ENCODE measurements at places on chromosomes 5 and 9. TPM values are rescaled to one million over a fixed set of nuclear protein-coding genes. Genes with fewer than 3 reads are reported as not detected.

DPYSL3 gene
- 30.3 TPM for polyA plus RNA-seq

C5orf47 gene
- 0.18 TPM for polyA plus RNA-seq

IRX1 gene
- 36.5 TPM for polyA plus RNA-seq

CCDC180 gene
- 9.8 TPM for polyA plus RNA-seq

PNPLA7 gene
- 4.0 TPM for polyA plus RNA-seq

CCDC69 gene
- polyA plus RNA-seq: 5.1 TPM

KCNIP1 gene
- 9.9 TPM for polyA plus RNA-seq

AIF1L gene
- 395 TPM for polyA plus RNA-seq

NCS1 gene
- 27.7 TPM for polyA plus RNA-seq

ACTBL2 gene
- polyA plus RNA-seq: not detected

DNA sequence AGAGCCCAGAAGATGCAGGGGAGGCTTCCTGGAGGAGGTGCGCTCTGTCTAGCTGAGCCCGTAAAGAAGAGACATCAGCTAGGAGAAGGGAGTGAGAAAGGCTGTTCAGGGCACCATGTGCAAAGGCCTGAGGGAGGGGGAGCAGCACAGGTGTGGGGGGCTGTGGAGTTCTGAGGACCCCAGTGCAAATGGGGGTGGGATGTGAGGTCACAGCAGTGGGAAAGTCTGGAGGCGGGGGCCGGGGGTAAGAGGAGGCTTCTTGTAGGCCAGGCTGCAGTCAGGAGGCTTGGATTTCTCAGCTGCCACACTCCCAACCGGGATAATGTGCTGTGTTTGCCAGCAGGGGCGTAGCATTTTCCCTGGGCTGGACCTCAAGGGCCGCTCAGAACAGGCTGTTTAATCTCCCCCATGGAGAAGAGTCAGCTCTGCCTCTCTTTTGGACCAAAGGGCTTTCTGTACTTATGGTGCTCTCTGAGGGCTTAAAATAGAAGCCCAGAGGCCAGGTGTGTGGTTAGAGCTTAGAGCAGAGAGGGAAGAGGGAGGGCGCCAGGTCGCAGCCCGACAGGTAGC lies 5.7 kb downstream of the NEURL1B start:
- no peak for DNase-seq

GRCh38 chr9:135344523-135344901 lies 135.1 kb upstream of the PPP1R26 start:
- DNase-seq: no peak

- DNase-seq: no peak
Measured at GRCh38 chr9:16442622-16443021, 427.8 kb downstream of the BNC2 start.

- no peak for DNase-seq
Measured at GRCh38 chr9:132996526-132996925, 18.0 kb downstream of the GFI1B start.

DNA sequence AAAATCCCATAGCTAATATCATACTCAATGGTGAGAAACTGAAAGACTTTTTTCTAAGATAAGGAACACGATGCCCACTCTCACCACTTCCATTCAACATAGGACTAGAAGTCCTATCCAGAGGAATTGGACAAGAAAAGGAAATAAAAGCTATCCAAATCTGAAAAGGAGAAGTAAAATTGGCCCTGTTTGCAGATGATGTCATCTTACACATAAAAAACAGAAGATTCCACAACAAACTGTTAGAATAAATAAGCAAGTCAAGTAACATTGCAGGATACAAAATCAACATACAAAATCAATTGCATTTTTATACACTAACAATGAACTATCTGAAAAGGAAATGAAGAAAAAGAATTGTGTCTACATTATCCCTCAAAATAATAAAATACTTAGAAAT lies 308.0 kb downstream of the MCTP1 start:
- no peak for DNase-seq

DNA sequence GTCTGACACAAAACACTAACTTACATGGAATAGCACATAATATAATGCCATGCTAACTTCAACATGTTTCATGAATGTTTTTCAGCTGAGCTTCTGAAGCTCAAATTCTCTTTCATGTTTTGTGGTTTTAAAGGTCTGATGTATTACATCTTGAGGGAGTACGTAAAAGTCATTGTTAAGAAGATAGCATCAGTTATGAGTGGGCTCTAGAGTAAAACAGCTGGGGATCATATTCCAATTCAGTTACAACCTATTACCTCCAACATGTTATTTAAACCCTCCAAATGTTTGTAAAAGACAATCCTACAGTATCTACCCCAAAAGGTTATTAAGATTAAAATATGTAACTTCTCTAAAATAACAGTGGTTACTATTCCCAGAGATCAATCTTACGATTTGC lies 19.2 kb downstream of the CETN3 start:
- DNase-seq: no peak

- peak; percentile 54 for DNase-seq
Measured at GRCh38 chr9:3526997-3527940, 1.5 kb upstream of the RFX3 start.

GRCh38 chr5:137365126-137365865 lies 133.8 kb downstream of the SPOCK1 start:
- no peak for DNase-seq

GRCh38 chr5:36305571-36306326 lies 4.0 kb upstream of the RANBP3L start:
- DNase-seq: no peak

GRCh38 chr9:18665947-18666346 lies 192.0 kb downstream of the ADAMTSL1 start:
- DNase-seq: no peak

GRCh38 chr5:56829137-56829908 lies 14.0 kb downstream of the MAP3K1 start:
- no peak for DNase-seq

GRCh38 chr9:27194401-27195091 lies 85.5 kb downstream of the TEK start:
- DNase-seq: no peak

DNA sequence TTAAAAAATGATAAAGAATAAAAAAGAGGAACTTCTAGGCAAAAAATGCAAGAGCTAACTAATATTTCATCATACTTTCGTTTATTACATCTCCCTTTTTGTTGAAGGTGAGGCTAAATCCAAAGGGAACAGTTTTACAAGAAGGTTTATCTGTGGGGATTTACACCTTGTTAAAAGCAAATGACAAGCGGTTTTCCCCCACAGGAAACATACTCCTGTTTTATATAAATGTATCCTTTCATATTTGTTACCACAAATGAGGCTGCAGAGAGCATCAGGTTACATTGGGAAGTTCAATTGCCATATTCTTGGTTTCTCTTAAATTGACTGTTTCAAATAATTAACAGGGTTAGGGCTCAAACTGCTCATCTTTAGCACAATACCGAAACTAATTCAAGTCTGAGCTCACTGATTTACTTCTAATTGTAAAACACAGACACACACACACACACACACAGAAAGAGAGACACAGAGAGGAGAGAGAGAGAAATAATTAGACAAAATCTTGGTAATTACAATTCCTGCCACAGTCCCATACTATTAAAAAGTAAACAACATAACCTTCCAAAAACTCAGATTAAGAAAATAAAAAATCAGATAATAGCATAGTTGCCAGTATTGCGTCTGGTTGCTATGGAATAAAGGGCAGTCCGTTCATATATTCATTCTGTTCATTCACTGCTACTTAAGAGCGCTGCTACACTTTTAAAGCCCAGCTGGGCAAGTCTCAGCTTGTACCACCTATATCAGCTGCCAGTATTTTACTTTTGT lies 17.1 kb downstream of the RFX3 start:
- no peak for DNase-seq
